NCI-H1048 (cell line): ENCODE measurements at places on chromosomes 1 and 21.

DNA sequence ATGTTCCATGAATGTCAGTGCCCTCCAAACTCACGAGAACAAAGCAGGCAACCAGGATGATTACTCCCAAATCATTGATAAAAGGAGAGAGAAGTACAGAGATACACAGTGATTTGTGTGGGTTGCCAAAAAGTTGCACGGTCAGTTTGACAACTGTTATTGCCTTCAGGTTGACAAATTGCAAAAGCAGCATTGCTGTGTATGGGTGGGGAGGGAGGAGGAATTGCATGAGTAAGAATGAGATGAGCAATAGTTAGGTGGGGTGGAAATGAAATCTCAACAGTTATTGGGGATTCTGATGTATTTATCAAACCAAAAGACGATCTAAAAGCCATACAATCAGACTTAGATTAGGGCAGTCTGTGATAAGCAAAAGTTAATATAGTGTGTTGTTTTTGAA, 93.7 kb downstream of the NTMT2 start:
- no peak for DNase-seq

DNA sequence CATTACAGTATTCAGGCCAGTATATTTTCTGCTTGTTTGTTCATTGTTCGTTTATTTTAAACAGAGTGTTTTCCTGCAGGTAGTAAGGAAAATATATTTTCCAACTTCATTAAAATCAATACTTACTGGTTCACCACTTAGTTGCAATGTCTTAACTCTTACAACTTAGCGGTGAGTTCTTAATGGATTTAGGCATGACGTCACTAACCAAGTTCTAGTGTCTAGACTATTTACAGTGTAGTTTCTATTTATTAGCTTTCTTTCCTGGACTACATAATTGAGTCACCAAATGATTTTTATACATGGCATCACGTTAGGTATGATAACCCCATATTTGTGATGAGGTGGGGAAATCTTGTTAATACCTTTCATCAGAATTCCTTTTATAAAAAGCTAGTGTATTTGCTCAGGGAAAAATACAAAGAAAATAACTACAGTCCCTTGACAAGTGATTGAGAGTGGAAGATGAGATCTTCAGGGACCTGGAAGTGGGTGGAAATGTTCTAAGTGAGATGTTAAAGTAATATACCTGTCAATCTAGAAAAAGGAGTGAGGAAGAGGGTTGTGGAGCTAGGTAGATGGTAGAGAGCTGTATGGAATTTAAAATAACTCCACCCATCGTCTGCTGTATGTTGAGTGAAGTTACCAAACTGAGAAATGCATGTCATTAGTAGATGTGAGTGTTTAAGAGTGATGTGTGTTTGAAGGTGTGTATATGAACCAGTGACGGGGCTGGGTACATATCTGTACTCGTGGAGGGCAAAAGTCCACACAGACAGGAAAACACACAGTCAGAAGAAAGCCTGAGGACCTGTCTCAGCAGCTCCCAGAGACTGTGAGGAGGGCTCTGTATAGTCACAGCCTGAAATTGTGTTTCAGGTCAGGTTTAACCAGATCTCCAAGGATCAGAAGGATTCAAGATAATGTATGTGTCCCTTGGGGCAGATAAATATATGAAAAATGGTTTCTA, 197.6 kb upstream of the ADAMTS5 start:
- DNase-seq, result no peak

DNA sequence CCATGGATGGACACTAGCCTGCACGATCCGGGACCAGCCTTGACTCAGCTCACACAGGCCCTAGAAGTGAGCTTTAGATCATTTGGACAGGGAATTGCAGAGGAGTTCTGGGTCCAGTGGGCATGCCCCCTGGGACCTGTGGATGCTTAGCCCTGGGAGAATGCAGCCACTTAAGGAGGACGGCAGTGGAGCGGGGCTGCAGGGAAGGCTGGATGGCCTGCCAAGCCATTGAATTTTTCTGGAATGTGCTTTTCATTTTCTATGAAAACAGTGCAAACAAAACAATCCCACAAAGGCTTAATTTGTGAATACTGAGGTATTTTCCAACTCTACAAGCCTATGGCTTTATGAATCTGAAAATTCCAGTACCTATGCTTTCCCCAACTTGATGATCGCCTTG, 80.4 kb upstream of the GCLM start:
- DNase-seq, result no peak

DNA sequence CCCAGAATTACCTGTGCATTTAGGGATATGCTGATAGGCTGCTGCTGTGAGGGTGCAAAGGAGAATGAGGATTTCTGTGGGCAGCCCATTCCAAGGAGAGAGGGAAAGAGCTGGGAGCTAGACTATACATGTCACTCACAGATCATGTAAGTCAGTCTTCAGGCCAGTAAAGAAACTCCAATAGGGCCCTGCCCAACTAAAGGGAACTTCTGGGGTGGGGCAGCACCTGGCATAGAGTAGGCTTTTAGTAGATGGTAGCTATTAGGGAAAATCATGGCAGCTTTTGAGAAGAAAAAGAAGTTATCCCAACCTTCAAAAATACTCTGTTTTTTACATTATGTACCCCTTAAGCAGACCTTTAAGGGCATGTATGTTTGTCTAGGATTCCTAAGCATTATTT, 89.6 kb downstream of the ST6GALNAC3 start:
- no peak for DNase-seq

- no peak for DNase-seq
Measured at GRCh38 chr21:29224006-29224405, 74.7 kb upstream of the BACH1 start.

- no peak for DNase-seq
Measured at GRCh38 chr1:230632273-230632873, 9.9 kb upstream of the COG2 start.

DNA sequence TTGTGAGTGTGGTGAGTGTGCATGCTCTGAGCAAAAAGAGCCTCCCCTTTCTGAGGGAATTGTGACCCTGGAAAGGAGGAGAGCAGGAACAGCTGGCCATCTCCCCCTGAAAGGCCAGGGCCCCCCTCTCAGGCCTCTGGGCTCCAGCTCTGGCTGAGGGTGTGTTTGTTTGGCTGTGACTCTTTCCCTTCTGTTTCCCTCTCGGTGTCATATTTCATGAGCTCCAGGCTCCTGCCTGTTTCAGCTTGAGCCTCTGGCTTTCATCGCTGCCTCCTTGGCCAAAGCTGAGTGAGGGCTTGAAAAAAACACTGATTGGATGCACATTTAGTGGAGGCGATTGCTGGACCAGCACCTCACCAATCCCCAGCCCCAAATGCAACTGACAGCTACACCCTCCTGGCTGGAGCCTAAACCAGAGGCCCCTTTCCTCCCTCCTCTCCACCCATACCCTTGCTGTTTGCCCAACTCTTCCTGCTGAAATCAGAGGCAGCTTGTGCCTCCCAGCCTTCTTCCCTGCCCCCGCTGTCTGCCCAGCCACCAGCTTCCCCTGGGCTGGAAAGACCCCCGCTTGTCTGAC, 64.1 kb downstream of the DDR2 start:
- DNase-seq, result no peak

GRCh38 chr1:175530622-175531375, 212.6 kb downstream of the TNR start:
- DNase-seq, result no peak

DNA sequence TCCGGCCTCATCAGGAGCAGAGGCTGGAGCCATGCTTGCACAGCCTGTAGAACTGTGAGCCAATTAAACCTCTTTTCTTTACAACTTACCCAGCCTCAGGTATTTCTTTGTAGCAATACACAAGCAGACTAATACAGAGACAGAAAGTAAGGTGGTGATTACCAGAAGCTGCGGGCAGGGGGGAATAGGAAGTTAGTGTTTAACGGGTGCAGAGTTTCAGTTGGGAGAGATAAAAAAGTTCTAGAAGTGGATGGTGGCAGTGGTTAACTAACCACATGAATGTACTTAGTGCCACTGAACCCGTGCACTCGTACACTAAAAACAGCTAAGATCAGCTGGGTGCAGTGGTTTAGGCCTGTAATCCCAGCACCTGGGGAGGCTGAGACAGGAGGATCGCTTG, 80.4 kb upstream of the TARDBP start:
- DNase-seq, result no peak

- DNase-seq, result no peak
Measured at GRCh38 chr1:118306851-118307250, 121.8 kb upstream of the SPAG17 start.

DNA sequence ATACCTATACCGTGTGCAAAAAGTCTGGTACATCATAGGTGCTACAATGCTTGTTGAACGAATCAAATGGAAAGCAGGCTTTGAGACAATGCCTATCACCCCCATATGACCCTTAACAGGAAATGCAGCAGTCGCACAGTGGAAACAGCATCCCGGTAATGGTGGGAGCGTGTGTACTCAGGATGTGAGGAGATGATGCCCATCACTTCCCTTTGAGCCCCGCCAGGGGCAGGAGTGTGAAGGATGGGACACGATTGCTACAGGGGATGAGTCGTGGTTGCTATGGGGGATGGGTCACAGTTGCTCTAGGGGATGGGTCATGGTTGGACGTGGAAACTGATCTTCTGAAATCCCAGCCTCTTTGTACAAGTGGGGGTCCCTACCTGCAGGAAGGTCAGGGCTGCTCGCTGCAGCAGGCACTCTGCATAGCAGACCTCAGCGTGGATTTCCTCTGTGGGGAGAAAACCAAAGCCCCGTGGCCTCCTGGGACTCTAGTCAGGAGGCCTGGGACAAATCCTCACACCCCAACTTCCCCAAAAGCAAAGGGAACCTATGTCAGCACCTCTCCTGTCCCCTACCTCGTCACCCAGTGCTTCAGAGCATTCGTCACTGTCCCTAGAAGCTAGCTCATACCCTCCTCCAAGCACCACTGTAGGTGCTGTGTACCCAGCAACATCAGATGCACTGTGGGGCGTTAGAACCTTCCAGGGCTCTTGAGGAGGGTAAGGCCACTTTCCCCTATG, 19.3 kb downstream of the TTC39A start:
- no peak for DNase-seq

DNA sequence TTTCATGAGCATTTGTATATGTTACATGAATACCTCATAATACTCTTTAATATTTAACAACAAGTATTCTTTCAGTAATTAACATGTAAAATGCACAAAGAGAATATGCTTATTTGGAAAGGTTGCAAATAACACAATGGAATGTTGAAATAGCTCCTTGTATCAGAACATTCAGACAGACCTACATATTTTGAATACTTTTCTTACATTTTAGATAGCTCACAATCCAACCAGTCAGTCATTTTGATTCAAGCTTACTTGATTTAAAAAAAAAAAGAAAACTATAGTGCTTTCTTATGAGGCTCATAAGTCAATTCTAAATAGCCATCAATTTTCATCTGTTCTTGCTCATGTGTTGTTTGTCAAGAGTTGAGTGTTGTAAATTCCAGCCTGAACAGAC, 518.8 kb downstream of the ADGRL2 start:
- DNase-seq, result no peak

- no peak for DNase-seq
Measured at GRCh38 chr1:36673202-36673601, 190.5 kb upstream of the CSF3R start.

- no peak for DNase-seq
Measured at GRCh38 chr1:201134405-201134804, 7.4 kb upstream of the ASCL5 start.

DNA sequence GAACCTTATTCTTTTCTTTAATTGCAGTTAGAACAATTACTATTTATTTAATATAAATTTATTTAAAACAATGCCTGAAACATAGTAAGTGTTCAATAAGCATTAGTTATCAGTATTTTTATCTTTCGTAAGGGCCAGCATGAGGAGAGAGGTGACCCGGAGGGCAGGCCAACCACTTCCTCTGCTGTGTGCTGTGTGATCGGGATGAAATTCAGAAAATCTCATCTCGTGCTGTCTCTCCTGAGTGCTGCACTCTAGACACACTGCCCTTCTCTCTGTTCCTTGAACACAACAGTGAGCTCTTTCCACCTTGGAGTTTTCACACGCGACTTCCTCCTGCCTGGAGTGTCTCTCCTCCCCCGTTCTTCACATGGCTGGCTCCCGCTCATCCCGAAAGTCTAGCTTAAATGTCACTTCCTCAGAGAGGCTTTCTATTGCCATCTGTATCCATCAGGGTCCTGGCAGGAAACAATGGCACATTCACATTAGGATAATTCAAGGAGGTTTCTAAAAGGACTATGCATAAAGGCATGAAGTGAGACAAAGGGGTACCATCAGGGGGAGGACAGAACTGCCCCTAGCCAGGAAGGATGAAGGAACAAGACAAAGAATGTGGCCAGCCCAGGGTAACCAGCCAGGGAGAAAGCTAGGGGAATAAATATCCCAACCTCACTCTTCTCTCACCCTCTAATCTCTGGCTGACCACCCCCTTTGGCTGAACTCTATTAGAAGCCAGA, 142.6 kb upstream of the GJB5 start:
- no peak for DNase-seq

- no peak for DNase-seq
Measured at GRCh38 chr1:201896951-201897391, 8.3 kb downstream of the SHISA4 start.

DNA sequence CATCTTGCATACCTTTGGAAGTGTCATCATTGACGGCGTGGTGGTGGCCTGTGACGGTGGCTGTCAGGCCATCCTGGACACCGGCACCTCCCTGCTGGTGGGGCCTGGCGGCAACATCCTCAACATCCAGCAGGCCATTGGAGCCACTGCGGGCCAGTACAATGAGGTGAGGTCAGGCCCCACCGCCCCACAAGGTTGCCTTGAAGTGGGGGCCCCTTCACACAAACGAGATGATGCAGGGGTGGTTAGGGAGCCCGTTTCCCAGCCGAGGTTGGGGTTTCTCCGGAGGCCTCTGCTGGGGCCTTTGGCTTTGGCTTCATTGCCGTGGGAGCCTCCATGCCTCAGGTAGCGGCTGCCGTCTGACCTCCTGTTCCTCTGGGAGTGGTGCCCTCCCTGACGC, 29.6 kb downstream of the KCNA10 start:
- no peak for DNase-seq

DNA sequence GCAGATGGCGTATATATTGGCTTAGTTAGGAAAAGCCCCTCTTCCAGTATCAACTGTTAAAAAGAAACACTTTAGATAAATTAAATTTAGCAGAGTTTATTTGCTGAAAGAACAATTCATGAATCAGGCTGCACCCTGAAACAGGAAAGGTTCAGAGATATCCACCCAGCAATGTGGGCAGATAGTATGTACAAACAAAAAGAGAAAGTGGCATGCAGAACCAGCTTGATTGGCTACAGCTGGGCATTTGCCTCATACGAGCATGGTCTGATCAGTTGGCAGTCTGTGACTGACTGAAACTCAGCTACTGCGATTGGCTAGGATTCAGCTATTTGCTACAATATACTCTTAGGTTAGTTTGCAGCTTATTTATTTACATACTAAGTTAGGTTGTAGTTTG, 98.2 kb downstream of the ZC3H11B start:
- no peak for DNase-seq

DNA sequence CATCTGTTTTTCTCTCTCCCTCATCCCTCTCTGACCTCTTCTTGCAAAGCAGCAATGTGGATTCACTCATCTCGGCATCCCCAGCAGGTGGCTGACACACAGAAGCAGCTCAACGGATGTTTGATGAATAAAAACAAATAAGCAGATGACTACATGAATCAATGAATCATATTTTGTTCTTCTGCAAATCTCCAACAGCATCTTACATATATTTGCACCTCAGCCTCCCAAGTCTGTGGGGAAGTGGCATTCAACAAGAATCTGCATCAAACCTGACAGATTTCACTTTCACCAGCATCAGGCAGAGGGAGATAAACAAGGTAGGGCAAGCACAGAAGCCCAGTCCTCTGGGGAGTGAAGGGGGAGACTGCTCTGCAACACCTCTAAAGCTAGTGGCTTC, 34.0 kb downstream of the CAPN8 start:
- no peak for DNase-seq

GRCh38 chr21:46237474-46237873, 8.9 kb upstream of the LSS start:
- DNase-seq, result no peak
